Left lung (tissue), 14 donors: ENCODE measurements at places on chromosomes 7 and 10.

GRCh38 chr10:20855398-20856038 is 41.6 kb downstream of the NEBL start:
- no peak for DNase-seq

GRCh38 chr10:31087011-31087410 is 55.3 kb upstream of the ZNF438 start:
- DNase-seq, result no peak

GRCh38 chr7:11458736-11459483 is 373.1 kb downstream of the THSD7A start:
- DNase-seq, result no peak

DNA sequence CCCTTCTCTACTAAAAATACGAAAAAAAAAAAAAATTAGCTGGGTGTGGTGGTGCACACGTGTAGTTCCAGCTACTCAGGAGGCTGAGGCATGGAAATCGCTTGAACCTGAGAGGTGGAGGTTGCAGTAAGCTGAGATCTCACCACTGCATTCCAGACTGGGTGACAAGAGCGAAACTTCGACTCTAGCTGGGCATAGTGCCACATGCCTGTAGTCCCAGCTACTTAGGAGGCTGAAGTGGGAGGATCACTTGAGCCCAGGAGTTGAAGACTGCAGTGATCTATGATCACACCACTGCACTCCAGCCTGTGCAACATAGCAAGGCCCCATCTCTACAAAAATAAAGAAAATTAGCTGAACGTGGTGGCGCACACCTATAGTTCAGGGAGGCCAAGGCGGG is 1.2 kb upstream of the SPACDR start:
- DNase-seq, result no peak

DNA sequence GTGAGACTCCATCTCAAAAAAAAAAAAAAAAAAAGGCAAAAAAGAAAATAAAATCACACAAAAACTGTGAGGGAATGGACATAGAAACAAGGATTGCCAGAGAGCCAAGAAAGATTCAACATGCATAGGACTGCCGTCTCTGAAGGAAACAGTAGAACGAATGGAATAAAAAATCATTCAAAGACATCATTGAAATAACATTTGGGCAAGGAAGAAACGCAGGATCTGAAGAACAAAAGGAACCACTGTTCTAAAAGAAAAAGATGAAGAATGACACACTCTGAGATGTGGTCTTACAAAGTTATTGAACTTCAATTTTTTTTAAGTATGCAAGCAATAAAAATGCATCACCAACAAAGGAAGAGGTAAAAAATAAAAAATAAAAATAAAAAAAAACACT is 57.2 kb downstream of the CABCOCO1 start:
- no peak for DNase-seq

- DNase-seq, result no peak
Observed at GRCh38 chr7:155911471-155912105, 99.3 kb upstream of the SHH start.

GRCh38 chr10:103652599-103653281 is 159.2 kb downstream of the NEURL1 start:
- DNase-seq, result no peak
